D721Med (cell line): ENCODE measurements at places on chromosomes 6 and 20.

- no peak for DNase-seq
Observed at GRCh38 chr6:156954816-156955215, 177.6 kb downstream of the ARID1B start.

DNA sequence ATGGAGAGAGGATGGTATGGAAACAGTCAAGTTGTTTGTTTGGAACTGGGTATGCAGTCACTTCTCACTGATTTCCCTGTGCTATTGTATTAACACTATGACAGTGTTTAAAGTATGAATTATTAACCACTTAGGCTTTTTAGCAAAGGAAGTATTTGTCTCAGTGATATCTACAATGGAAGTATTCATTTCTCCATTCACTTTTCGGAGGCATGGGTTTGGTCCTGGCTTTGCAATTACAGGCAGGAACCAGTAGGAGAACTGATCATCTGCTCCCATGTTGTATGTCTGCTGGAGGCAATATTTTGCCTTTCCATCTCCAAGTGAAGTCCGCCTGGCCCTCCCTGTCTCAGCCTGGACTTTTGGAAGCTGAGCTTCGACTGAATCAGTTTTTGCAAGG is 30.6 kb upstream of the EXOC2 start:
- no peak for DNase-seq

- no peak for DNase-seq
Observed at GRCh38 chr6:129598244-129599187, 111.5 kb downstream of the ARHGAP18 start.

- no peak for DNase-seq
Observed at GRCh38 chr20:12970372-12970821, 38.4 kb upstream of the SPTLC3 start.

GRCh38 chr6:21061892-21062291 is 527.6 kb downstream of the CDKAL1 start:
- no peak for DNase-seq

DNA sequence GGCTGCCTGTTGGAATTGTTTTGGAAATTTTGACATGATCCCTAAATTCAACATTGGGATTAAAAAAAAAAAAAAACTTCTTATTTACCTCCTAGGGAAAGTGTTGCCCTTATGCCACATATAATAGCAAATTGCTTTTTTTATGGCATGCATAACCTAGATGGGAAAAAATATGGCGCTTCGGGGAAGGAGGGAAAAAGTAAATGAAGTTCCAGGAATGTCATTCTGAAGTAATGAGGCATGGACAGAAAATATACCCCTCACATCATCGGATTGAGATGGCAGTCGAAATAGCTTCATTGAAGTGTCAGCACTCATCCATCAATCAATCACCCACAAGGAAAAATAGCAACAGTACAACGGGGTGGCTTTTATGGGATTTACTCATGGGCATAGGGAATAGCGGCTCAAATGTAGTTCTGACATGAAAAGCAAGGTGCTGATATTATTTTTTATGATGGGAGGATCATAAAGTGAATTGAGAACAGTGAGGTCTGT is 104.8 kb downstream of the ZNF217 start:
- no peak for DNase-seq

GRCh38 chr6:32255199-32256153 is 31.6 kb upstream of the NOTCH4 start:
- no peak for DNase-seq

DNA sequence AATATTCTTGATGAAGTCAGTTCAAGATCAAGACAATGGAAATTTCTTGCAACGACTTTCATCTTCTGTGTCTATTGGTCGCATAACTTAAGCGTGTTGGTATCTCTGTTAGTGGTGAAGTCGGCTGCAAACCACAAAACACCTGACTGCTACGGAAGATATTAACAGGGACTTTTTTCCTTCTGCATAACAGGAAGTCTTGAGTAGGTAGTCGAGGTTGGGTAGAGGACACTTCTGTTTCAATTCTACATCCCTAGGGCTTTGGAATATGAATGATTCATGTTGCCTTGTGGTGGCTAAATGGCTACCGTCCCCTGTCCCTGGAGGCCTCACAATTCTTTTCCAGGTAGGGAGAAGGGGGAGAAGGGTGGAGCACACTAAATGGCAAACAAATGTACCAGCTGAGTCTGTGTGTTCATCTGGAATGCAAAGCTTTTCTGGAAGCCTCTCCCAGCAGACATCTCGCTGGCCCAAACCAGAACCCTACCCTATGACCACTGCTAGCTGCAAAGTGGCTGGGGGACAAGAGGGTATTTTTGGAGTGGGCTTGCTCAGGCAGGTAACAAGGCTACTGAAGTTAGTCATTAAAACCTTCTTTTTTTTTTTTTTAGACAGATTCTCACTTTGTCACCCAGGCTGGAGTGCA is 34.6 kb upstream of the NKX2-2 start:
- no peak for DNase-seq

DNA sequence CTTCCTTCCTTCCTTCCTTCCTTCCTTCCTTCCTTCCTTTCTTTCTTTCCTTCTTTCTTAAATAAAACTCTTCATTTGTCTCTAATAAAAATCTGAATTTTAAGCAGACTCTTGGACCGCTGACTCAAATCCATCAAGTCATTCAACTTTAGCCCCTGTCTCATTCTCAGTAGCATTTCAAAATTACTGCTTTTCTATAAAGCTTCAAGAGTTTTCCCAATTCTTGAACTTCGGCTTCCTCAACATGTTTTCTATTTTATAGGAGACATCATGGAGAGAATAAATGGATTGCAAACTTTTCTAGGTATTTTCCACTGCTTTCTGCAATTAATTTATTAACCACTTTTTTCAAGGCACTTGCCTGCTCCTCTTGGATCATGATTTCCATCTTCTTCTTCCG is 497.1 kb upstream of the GJE1 start:
- DNase-seq: no peak

DNA sequence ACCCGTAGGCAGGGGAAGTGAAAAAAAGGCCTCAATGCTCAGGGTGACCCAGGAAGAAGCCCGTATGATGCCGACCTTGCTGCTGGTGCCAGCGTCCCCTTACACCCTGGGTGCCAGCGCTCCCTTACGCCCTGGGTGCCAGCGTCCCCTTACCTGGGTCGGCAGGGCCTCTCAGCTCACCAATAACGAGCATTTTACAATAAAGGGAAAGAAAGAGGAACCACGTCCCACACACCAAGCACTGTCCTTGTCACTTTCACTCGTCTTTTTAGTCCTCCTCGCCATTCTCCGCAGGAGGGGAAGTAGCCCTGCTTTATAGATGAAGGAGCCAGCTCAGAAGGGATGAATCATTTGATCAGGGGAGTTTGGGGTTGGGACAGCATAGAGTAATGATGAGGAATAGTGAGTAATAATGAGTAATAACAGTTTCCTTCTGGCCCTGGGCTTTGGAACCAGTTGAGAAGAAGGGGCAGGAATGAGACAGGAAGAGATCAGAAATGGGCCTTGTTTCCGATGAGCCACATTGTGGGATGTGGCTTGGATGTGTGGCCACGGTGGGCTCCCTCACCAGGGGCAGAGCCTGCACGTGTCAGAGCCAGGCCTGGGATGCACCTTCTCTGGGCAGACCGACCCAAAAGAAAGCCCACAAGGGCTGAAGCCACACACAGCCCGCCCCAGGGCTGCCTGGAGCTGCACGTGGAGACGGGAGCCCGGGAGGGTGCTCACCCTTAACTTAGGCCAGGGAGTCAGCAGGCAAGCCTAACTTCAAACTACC is 75.7 kb downstream of the SYNJ2 start:
- no peak for DNase-seq

GRCh38 chr6:125733516-125734300 is 15.7 kb upstream of the HEY2 start:
- DNase-seq: no peak

- DNase-seq: no peak
Observed at GRCh38 chr6:106913111-106913510, 61.4 kb downstream of the CD24 start.
